ENCODE measurements at places on chromosomes 1 and 21. TPM values are rescaled to one million over a fixed set of nuclear protein-coding genes. Genes with fewer than 3 reads are reported as not detected.

Gene KIFAP3
- 31.4 TPM for total RNA-seq

Gene MYOG
- not detected for total RNA-seq

Gene MAN1A2
- 48.7 TPM for total RNA-seq

Gene UBQLN4
- total RNA-seq: 29.1 TPM

DNA sequence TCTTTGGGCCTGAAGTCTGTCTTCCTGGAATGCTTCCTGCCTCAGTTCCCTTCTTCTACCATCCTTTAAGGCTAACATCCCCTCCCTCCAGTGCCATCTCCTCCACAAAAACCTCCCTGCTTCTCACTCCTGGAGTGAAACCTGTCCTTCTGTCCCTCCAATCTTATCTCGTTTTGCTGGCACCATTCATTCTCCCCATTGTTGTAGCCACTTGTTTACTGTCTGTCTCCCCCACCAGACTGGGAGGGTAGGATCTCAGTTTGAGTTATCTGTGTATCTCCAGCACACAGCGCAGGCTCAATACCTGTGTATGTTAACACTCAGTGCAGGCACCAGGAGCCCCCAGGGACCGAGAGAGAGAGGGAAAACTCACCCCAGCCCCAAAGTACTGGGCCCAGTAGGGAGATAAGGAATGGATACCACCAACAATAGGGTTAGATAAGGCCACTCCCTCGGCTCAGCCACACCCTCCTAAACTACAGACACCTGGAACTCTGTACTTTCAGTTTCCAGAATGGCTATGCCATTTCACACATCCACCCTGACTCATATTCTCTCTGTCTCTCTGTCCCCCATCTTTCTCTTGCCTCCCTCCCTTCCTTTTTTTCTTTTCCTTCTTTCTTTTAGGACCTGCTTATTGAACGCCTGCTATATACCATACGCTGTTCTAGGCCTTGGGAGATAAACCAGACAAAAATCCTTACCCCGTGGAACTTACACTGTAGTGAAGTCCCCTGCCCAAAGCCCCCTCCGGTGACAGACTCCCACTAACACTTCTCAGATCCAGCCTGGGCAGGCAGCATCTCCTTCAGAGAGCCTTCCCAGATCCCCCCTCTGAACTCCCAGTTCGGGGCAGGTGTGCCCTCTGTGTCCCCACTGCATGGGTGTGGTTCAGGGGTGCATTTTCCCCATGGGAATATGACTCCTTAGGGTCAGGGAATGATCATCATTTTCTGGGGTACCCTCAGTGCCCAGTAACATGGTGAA, 3.3 kb upstream of the SSBP3 start:
- DNase-seq: peak; percentile 54

GRCh38 chr21:15932726-15933125, 202.9 kb downstream of the USP25 start:
- DNase-seq: no peak

DNA sequence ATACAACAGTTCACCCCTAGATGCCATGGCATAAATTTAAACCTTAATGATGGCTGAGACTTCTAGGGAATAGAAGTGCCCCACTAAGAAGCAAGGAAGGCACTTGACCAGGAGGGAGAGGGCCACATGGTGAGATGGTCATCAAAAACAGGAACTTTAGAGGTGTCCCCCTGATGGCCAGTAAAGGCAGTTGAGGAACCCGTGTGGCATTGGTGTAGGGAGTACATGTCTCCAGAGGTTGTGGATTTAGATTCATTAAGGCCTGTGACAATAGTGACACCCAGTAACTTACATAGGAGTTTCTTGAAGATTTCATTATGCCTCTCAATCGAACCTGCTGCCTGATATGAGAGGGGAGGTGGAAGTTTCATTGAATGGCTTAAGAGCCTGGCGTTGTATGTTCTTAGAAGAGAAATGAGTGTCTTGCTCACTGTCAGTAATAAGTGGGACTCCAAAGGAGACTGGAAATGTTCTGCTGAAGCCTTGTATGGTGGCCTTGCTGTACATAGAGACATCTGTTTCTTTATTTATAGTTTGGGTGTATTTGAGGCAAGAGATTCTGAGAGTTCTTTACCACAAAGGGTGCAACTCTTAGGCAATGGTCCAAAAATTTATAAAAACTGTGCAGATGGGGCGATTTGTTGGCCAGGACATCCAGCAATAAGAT, 27.9 kb downstream of the EDARADD start:
- no peak for DNase-seq

Data from posterior vena cava (tissue), 2 donors.